ENCODE measurements at places on chromosomes 12 and 14.

- DNase-seq: no peak
Observed at GRCh38 chr12:94055528-94055927, 92.8 kb upstream of the PLXNC1 start.

- DNase-seq: no peak
Observed at GRCh38 chr14:73266317-73266716, 29.0 kb downstream of the PAPLN start.

DNA sequence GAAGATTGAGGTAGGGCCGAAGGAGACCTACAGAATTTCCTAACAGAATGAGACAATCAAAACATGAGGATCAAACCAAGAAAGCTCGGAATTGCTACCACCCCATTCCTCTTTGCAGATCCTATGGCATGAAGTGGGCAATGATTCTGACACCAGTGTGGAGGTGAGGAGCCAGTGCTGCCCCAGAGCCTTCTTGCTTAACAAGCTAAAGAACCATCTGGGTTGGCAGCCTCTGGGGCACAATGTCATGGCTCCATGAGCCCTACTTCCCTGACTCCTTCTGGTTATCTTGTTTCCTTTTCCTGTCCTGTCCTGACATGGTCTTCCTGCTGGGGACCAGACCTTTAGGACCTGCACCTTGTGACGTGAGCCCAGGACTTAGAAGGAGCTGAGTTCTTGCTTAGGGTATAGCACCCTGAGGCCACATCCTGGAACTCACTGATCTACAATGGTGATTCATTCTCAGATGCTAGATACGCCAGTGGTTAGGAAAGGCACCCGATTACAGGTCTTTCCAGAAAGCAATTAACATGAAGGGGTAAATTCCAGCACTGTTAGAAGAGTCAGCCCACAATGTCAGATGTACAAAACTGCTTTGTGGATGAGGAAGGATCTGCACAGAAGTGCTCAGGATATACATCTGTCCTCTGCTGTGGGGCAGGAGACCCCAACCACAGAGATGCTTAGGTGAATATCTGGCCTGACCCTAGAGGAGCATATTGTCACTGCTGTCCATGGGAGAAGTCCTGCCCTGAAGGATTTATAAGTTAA, 324.2 kb downstream of the ZFP36L1 start:
- no peak for DNase-seq

GRCh38 chr12:104535369-104535768, 78.6 kb downstream of the CHST11 start:
- no peak for DNase-seq

GRCh38 chr12:79818856-79819255, 116.0 kb downstream of the PPP1R12A start:
- no peak for DNase-seq

DNA sequence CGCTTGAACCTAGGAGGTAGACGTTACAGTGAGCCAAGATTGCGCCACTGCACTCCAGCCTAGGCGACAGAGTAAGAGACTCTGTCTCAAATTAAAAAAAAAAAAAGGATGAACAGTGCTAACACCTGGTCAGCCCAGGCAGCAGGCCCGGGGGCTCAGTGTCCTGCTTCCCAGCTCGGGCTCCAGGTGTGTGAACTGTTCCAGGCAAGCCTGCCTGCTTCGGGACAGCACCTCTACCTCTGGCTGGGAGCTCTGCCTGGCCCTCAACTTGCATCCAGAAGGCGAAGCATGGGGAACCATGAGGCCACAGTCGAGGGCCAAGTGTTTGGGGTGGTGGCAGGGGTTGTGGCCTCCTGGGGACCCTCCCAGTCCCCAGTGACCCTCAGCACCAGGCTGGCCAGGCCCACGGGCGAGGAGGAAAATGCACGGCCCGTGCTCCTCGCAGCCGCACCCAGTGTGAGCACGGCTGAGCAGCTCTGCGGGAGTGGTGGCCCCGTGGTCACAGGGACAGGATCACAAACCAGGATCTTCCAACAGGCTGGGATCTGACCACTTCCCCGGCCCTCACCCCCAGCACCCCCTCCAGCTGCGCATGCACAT, 15.5 kb downstream of the CDCA4 start:
- DNase-seq: no peak

DNA sequence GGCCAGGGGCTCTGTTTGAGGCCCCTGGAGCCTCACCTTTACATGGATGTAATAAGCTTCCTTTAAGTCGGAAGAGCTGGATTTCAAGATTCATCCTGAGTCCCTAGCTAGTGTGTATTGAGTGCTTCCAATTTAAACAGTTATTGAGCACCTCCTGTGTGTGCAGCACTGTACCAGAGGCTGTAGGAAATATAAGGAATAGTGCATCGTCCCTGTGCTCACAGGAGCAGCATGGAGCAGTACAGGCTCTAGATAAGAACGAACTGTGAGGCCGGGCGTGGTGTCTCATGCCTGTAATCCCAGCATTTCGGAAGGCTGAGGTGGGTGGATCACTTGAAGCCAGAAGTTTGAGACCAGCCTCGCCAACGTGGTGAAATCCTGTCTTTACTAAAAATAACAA, 65.8 kb upstream of the METAP2 start:
- no peak for DNase-seq

GRCh38 chr14:88327497-88327896, 4.4 kb upstream of the KCNK10 start:
- DNase-seq: no peak

GRCh38 chr12:22101749-22102243, 55.8 kb downstream of the CMAS start:
- no peak for DNase-seq

DNA sequence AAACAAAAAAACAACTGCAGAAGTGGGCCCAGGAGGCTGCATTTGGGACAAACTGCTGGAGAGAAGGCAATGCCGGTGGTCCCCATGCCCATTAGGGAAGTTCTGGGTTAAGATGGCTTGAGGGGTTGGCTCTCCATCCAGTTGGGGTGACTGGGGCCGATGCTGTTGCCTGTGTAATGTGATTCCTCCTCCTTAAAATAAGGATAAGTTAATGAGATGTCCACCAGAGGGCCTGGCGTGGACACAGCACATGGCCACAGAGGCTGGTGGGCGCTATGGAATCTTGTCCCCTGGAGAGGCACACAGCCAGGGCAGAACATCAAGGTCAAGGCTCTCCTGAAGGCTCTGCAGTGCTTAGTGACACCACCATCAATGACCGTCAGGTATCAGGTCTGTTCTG, 1.0 kb upstream of the TESC start:
- no peak for DNase-seq

DNA sequence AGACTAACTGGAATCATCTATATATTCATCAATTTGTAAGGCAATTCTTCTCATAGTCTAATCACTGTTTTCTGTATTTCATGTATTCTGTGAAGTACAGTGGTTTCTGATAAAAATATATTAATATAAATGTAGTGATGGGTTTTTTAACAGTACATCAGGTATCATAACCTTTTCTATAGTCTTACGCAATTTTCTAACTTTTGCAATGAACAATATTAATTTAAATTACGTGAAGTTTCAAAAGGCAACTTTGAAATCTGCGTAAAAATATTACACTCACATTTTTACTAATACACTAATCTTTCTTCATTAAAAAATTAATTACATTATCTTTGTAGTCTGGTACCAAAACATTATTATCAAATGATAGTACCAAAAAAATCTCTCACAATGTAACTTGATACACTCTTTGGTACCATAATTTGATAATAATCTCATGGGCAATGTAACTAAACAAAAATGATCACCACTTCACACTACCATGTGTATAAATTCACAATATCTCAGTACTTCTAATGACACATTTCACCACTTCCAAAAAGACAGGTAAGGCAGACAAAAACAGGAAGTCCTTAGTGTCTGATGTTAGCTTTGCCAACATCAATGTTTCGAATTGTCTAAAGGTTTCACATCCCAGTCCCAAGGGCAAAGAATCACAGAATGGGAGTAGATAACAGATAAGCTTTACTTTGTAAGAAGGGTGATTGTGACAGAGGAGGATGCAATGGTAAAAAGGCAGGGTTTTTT, 8.7 kb downstream of the DNAI7 start:
- no peak for DNase-seq

GRCh38 chr12:132363661-132364347, 34.4 kb upstream of the GALNT9 start:
- DNase-seq: no peak

DNA sequence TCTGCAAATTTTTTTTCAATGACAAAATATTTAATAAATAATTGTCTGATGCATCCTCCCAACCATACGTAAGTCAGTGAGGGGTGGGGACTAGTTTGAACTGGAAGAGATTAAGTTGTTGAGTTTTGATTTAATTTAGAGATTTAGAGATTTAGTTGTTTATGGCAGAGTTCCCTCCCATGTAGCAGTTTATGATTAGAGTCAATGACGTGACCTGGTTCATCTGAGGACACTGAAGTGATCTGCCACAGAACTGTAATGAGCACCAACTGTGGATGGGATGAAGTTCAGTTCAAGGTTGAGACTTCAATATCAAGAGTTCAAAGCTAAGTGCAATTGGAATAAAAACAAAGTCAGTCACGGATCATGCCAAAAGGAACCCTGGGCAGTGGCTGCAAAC, 609.3 kb downstream of the NOVA1 start:
- no peak for DNase-seq

DNA sequence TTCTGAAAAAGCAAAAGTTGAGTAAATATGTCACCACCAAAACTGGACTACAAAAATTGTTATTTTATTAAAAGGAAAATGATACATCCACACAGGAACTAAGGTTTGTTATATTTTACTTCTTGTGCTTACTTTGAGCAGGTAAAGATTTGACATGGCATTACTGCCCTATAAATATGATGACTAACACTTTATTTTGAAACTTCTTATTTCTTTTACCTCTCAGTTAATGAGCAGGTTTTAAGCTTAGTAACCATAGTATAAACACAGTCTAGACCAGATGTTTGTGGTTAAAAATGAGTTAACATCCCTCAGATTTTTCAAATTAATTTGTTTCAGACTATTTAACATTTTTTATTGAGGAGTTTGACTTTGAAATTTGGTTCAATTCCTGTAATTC, 862.5 kb upstream of the USP15 start:
- DNase-seq: no peak

GRCh38 chr14:99945732-99946651, 119.2 kb upstream of the EVL start:
- DNase-seq: no peak

GRCh38 chr12:8816448-8817050, 5.9 kb upstream of the A2ML1 start:
- DNase-seq: no peak

GRCh38 chr12:2389079-2389790, 336.4 kb downstream of the CACNA1C start:
- DNase-seq: no peak

- DNase-seq: no peak
Observed at GRCh38 chr14:103746701-103747100, 31.1 kb downstream of the ZFYVE21 start.

GRCh38 chr14:60506985-60507829, 1.7 kb upstream of the SIX6 start:
- no peak for DNase-seq

GRCh38 chr12:120460157-120460556, 9.4 kb downstream of the SRSF9 start:
- DNase-seq: no peak

DNA sequence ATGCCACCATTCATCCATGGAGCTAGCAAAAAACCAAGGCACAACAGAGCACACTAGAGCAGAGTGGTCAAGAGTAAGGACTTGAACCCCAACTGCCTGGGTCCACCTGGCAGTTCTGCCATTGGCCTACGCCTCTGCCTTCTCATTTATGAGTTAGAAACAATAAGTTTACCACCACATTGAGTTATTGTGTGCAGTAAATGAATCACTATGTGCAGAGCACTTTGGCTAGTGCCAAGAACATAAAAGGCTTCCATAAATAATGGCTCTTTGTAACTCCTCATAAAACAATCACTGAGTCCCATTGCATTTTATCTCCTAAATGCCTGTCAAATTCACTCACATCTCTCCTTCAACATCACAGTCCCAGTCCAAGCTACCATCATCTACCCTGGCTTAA, 86.3 kb downstream of the OTX2 start:
- no peak for DNase-seq

DNA sequence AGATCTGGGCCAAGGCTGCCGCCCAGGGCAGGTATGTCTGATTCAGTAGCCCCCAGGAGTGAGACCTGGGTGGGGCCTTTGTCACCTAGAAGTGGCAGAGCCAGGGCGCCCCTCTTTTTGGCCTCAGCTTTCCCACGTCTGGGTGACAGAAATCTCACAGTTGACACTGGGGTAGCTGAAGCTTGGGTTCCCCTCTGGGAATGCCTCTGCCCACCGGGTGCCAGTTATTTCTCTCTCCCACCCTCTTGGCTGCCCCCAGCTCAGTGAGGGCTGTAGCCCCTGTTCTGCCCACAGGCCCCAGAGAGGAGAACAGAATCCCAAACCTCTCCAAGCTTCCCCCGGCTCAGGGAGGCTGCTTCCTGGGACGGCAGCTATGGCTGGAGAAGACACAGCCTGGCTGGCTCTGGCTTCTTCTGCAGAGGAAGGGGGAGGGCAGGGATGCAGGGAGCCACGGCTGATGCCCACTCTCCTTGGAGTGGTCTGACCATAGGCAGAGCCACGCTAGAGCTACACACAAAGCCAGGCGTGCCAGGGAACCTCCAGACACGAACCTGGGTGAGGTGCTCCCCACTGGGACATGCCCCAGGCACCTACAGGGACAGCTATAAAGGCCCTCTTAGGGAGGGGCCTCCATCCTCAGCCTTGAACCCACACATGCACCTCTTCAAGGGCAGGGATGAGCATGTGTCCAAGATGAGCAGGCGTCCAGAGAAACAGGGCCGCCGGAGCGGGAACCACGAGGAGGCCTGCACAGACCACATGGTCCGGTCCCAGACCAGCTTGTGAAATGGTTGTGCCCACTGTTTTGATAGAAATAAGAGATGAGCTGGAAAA, 51.7 kb downstream of the BEGAIN start:
- peak; percentile 4 for DNase-seq

DNA sequence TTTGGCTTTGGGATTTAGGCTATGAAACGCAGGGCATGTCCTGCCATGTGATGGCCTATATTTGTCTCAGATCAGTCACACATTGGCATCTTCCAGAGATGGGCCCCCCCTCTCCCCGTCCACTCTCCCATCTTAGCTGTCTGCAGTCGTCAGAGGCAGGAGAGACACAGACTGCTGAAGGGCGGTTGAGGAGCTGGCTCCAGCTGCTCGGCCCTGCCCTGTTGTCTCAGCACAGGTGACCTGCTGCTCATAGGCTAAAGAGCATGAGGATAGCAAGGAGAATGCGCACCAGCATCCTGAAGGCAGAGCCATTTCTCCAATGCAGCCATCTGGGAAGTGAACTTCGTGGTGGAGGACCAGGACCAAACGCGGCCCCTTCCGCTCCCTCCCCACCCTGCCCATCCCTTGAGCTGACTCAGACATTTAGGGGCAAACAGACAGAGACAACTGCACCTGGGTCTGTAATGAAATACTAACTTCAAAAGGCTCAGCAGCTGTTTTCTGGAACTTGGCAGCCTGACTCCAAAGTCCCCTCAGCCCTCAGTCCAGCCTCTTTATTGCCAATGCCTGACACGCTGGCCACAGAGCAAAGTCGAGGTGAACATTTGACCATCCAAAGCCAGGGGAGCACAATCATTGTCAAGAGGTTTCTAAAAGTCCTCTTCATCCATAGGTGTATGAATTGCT, 22.3 kb downstream of the FZD10 start:
- DNase-seq: no peak

- DNase-seq: no peak
Observed at GRCh38 chr12:108182096-108182495, 53.0 kb downstream of the WSCD2 start.

GRCh38 chr12:114913871-114914801, 230.2 kb upstream of the TBX3 start:
- no peak for DNase-seq
